ENCODE measurements at places on chromosomes 7 and 10.
A peak's percentile ranks its signal among the peaks of the same experiment; 100 is the strongest.

DNA sequence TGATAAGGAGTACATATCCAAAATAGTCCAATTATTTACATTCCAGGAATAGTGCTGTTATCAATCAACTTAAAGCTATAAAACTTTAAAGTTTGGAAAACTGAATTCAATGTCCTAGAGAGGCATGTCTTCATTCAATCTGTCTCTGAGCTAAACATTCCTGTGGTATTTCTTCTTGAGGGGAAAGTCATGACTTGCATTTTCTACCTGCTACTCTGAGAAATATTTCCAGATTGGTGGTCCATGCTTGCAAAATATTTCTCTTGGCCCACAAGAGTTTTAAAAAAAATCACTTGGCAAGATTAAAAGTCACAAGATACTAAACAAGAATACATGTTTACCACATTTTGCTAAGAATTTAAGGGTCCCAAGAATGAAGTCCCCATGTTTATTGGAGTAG, 63.6 kb upstream of the HGF start:
- DNase-seq, result no peak

GRCh38 chr10:104767745-104768144, 126.7 kb downstream of the SORCS3 start:
- DNase-seq, result no peak

DNA sequence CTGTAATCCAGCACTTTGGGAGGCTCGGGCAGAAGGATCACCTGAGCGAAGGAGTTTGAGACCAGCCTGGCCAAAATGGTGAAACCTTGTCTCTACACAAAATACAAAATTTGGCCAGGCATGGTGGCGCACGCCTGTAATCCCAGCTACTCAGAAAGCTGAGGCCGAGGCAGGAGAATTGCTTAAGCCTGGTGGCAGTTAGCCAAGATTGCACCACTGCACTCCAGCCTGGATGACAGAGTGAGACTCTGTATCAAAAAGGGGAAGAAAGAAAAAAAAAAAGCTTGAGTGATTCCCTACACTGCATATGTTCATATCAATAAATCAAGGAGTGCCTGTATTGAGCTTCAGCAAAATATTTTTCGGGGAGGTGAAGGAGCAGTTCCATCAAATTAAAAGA, 45.8 kb upstream of the SRRM3 start:
- no peak for DNase-seq

- no peak for DNase-seq
These were observed 23.5 kb downstream of the STN1 start for GRCh38 chr10:103894441-103894864.

- peak; percentile 49 for DNase-seq
These were observed 116.4 kb upstream of the ASAH2 start for GRCh38 chr10:50367732-50368131.

GRCh38 chr10:44060221-44060620, 324.7 kb downstream of the CXCL12 start:
- DNase-seq, result no peak

DNA sequence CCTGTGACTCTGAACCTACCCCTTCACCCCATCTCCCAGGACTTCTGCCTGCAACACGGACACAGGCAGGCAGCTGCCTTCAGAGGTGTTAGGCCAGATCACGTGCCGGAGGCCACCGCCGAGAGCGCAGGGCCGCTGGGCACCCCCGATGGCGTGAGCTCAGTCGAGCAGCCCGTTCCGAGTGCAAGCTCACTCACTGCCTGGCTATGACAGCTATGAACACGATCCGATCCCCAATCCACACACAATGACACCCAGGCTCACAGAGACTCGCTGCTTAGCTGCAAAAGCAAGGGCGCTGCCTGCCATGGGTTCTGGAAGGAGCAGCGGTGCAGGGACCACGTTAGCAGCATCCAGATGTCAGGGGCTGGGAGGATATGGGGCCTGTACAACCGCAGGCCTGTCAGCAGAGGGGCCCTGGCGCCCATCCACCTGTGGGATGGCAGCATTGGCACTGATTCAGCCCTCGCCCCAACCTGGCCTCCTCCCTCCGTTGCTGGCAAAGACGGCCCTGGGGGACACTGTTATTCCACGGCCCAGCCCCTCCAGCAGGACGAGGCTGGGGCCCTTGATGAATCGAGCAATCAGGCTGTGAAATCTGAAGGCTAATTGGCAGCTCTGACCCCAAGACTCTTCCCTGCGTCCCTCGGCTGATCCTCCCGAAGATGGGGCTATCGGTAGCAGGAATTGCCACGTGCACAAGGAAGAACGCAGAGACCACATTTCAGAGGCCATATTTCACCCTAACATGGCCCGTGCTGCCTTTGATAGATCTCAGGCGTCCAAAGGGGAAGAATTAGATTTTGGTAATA, 230.1 kb downstream of the ELFN1 start:
- no peak for DNase-seq

DNA sequence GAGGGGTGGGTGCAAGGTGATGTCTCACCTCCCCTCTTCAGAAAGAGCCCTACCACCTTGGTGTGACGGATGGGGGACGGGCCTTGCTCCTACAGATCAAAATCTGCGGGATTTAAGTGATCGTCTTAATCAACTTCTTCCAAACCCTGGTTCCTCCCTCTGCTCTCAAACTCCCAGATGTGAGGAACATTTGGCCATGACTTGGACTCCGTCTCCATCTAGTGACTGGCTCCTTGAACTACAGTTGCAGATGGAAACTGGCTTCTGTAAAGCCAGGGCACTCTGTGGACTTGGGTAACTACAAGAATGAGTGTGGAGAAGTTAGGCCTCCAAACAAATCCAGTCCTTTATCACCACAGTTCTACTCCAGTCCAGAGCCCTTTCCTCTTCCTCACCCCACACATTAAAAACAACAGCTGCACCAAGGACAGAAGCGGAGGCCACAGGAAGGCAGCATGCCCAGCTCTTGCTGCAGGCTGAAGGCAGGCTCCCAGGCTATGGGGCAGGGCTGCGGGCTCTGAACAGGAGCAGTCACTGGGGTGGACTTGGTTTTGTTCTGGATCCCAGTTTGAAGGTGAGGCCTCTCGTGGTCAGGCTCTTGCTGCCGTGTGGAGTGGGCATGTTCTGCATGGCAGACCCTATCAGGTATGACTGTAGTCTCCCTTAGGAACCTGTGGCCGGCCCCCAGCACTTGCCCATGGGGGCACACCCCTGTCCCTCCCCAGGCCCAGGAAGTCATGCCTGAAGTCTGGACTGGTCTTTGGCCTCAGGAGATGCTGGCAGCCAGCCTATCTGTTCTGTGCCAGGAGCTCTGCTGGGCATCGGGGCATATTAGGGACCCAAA, 79.4 kb downstream of the VWC2 start:
- DNase-seq, result peak; percentile 40

- DNase-seq, result no peak
These were observed 29.1 kb downstream of the FOXL3 start for GRCh38 chr7:318878-319661.

DNA sequence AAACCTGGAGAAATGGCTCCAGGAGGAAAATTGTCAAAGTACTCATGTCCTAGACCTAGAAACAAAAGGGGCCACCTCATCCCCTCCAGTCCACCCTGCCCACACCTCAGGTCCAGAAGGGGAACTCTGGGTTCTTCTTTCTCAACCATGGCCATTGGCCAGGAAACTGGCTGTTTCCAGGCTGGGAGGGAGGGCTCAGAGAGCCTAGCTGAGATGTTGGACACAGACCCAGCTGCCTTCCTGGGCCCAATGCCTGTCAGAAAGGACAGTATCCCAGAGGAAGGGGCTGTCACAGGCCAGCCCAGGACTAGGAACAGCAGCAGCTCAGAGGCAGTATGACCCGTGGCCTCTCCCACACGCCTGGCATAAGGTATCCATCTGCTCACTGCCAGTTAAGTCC, 9.6 kb downstream of the GRID1 start:
- no peak for DNase-seq

- no peak for DNase-seq
These were observed 151.8 kb upstream of the YAE1 start for GRCh38 chr7:39414224-39415035.

DNA sequence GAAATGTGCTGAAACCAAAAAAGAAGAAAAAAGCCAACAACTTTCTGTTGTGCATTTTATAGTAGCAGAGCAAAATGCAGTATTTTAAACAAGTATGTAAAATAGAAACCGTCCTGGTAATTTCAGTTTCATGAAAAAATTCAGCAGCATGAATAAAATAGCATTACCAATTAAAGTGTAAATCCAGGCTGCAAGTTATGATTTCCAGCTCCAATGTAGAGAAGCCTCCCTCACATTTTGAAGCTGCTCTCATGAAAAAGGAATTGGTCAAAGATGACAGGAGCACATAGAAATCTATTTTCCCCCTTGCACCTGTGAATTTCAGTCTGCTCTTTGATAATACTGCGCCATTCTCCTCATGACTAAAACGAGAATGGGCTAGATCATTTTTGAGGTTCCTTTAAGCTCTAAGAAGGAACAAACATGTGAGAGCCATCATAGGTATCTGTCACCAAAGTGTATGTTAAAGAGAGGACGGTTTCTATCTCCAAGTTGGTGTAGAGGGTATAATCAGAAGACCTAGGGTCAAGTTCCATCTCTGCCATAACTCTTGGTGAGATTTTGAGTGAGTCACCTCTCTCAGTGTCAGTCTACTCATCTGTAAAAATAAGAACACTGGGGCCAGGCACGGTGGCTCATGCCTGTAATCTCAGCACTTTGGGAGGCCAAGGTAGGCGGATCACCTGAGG, 107.5 kb downstream of the MTPAP start:
- no peak for DNase-seq

- peak; percentile 53 for DNase-seq
These were observed 992 bp upstream of the IGF2BP3 start for GRCh38 chr7:23471106-23471859.

DNA sequence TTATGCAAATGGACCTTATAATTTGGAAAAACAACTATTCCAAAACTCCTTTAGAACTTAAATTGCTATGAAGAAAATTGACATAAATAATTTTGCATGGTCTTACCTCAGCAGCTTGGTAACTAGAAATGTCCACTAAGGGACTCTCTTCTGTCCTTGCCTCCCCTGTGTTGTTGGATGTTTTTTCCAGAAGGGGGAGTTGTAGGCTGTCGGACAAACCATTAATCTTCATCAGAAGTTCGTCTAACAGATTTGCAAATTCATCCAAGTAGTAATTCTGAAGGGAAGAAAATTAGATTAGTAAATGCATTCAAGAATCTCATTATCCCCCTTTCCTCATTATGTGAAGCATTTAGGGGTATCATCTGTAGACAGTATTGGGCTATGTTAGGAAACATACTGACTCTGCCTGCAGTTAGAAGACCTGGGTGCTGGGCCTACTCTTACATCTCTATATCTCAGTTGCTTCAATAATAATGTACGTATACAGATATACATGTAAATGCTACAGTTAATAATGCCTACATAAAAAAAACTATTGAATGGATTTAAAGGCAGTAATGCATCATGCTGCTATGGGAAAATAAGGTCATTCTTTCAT, 155.6 kb downstream of the PKD1L1 start:
- peak; percentile 25 for DNase-seq

GRCh38 chr7:68823996-68824780, 774.1 kb upstream of the AUTS2 start:
- DNase-seq, result no peak

- no peak for DNase-seq
These were observed 75.3 kb upstream of the NKX6-2 start for GRCh38 chr10:132861116-132861691.

GRCh38 chr7:124992851-124993562, 63.4 kb upstream of the POT1 start:
- peak; percentile 78 for DNase-seq

DNA sequence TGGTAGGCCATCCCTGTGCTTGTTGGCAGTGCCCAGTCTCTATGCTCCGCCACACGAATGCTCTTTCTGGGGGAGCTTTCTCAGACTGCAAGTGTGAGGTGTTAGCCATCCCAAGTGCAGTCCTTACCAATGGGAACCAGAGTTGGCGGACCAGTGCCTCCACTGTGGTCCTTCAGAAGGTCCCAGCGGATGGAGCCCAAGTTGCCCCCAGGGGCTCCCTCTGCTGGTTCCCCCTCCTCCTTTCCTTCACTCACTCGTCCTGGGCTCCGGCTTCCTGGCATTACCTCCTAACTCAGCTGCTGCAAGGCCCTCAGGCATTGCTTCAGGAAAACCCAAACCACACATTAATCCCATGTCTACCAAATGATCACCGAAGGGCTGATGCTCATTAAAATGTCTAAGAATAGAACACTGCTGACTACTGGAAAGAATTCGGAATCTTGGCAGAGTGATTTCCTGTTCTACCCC, 139.8 kb downstream of the CUBN start:
- DNase-seq, result peak; percentile 88

- DNase-seq, result no peak
These were observed 1.6 kb downstream of the SUV39H2 start for GRCh38 chr10:14880229-14880628.

GRCh38 chr7:35492451-35493175, 202.3 kb downstream of the HERPUD2 start:
- DNase-seq, result no peak

DNA sequence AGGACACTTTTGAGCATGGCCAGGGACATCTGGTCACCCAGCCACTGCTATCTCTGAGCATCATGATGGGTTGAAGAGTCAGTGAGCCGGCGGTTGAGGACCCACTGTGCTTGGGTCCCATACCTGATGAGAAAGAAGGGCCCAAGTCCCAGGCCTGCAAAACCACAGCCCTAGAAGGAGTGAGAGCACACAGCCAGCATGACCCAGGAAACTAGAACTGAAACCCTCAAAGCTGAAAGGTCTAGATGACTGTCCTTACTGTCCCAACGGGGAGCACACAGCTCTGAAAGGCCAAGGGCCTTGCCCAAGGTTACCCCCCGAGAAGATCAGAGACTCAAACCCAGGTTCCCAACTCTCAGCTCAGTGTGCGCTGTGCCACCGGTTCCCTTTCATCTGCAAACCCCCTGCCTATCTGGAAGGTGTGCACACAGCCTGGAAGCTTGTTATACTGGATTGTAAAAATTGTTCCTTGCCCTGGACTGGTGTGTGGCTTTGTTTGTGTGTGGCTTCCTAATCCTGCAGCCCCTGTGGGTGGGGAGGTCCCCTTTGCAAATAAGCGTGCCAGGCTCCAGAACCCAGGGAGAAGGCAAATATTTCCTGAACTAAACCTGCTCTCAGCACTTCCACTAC, 22.6 kb upstream of the PSAP start:
- no peak for DNase-seq

DNA sequence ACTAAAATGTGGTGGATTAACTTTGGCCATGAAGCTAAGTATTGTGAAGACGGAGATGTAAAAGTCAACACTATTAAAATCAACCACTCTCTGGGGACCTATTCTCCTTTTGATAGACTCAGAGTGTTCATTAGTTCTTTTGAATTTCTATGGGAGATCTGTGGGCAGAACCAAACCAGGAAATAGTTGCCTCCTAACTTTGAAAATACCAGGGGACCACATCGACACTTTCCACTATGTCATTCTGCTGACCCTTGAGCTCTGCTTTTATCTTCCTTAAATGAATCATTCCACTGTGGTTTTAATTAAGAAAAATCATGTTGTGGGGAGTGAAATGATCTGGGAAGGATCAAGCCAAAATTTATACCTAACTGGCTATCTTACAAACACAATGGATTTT, 960.5 kb downstream of the GATA3 start:
- DNase-seq, result no peak

DNA sequence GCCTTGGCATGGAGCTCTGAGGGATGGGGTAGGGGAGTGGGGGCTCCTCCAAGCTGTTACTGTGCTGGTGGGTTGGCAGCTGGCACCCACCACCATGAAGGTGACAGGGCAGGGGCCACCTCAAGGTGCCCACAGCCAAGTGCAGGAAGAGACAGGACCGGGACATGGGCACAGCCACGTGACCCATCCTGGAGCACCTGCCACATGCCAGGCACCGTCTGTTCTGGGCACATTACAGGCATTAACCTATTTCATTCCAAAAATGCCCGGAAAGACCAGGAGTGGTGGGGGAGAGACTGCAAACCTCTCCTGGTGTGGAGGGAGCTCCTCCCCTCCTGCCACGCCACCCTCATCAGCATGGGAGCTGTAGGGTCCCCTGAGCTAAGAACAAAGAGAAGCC, 56.7 kb downstream of the CAMK2B start:
- DNase-seq, result no peak
